Activated T-helper 1 cell treated with anti-CD3 and anti-CD28 coated beads, Interleukin-2, amount 50 U/mL, for 16 hours (primary cell): ENCODE measurements at places on chromosomes 5 and 9.

GRCh38 chr9:6525326-6526045 is 112.5 kb downstream of the UHRF2 start:
- DNase-seq, result no peak

DNA sequence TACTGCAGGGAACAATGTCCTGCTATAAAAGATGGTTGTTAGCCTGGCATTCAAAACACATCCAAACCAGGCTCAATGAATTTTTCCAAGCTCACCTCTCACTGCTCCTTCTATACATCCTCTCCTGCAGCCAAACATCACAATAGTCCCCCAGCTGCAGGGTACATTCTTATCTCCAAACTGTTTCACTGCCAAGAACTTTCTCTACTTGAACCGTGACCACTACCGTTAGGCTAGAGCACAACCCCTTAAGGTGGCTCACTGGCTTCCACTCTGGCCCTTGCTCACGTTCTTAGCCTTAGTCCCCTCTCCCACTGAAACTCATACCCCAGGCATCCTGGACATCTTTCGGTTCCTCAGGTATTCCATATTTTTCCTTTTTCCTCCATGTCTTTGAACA is 29.0 kb upstream of the ANXA6 start:
- DNase-seq, result no peak

GRCh38 chr9:70438341-70438928 is 24.0 kb upstream of the KLF9 start:
- no peak for DNase-seq

- DNase-seq, result no peak
These were observed 105.3 kb downstream of the TMEM167A start for GRCh38 chr5:82971901-82972300.

- no peak for DNase-seq
These were observed 2.7 kb upstream of the HSPA4 start for GRCh38 chr5:133048993-133049725.

DNA sequence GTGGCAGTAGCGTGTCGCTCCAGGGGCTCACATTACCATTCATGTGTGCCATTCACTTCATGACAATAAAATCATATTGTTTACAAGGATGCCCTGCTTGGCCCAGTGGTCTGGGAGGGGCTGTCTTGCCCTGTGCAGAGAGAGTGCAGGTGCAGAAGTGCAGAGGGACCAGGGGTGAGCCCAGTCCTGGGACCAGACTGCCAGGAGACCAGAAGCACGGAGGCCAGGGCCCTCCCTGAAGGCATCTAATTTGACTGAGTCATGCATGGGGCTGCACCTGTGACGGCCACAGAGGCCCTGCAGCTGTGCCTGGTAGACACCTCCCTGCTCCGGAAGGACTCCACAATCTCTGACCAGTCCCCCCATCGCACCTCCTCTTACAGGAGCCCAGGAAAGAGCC is 164.4 kb upstream of the FOXD4L5 start:
- no peak for DNase-seq

DNA sequence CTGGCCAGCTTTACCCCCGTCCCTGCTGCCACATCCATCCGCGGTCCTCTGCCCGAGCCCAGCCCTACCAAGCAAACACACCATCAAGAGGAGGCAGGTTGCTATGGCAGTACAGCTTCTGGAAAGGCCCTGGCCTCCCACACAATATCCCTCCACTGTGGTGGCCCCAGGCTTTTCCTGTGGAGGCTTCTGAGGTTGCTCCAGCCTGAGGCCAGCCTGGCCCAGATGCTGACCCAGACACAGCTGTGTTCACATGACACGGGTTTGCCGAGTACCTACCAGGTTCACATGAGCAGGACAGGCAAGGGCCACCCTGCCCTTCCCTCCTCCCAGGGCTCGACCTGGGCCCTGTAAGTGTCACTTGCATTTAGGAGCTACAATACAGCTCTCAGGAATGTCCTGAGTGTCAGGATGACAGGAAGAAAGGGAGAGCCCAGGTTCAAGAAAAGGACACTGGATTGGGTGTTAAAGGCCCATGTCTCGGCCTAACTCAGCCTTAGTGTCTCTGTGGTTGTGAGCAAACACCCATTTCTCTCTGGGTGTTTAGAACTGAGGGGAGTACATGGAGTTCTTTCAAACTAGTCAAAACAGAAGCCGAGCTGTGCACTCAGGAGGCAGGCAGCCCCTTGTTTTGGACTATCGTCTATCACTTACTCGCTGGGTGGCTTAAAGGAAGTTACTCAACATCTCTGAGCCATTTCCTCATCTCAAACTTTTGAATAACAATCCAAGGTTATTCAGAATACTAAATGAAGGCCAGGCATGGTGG is 40.2 kb downstream of the NAIF1 start:
- peak; percentile 31 for DNase-seq

DNA sequence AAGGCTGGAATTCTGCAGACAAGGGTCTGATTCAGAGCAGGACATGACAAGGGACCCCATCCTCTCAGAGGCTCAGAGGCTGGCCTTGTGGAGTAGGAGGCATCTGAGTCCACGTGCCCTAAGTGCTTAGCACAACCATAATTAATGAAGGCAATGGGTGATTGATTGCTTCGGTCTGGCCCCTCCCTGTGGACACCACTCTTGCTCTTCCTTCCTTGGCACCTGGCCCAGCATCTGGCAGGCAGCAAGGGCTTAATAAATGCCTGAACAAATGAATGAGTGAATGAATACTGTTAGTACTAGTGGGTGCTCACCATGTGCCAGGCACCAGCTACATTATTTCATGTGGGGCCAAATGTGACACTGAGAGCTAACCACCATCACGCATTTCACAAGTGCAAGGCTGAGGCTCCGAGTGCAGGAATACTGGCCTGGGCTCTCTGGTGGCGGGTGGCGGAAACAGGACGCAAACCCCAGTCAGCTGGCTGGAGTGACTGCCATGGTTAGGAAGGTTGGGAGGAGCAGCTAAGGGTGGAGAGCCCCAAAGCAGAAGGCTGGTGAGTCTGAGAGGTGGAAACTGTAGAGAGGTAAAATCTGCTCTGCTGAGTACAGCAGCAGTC is 53.6 kb downstream of the ASS1 start:
- no peak for DNase-seq

DNA sequence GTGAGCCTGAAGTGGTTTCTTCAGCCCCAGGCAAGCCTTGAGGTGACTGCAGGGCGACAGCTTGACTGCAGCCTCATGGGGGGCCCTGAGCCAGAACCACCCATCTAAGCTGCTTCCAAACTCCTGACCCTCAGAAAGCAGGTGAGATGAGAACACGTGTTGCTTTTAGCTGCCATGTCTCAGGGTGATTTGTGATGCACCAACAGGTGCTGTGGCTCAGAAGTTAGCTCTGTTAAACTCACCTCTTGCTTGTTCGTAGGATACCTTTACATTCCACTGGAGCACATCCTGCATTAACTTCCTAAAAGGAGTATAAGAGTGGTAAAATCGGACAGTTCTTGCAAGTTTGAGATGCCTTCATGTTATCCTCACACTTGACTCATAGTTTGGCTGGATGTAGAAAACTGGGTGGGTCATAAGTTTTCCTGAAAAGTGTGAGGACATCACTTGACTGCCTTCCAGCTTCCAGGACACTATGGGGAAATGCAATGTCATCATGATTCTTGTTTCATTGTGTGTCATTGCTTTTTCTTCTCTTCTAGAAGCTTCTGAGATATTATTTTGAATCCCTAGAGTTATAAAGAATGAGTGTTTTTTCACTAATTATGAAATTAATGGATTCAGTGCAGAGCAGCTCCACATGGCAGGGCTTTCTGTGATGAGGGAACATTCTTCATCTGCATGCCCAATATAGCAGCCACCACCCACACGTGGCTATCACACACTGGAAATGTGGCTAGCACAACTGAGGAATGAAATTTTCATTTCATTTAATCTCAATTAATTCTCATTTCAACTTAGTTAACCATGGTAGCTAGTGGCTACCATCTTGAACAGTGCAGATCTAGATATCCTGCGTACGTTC is 92.3 kb downstream of the HSD17B3 start:
- DNase-seq, result no peak

GRCh38 chr5:110951373-110951791 is 120.1 kb upstream of the TSLP start:
- DNase-seq, result no peak
